ENCODE measurements at places on chromosomes 11 and 22.

GRCh38 chr11:121767433-121767832 lies 314.7 kb upstream of the SORL1-AS1 start:
- H3K27ac ChIP-seq = no peak overlapping the region

GRCh38 chr22:24091551-24092420 lies 80.7 kb downstream of the CABIN1 start:
- H3K4me3 ChIP-seq = no peak overlapping the region
- peak overlapping the region; percentile 30 for H3K27ac ChIP-seq
- peaks cover 25% of the 10 kb centered on the region for H3K36me3 ChIP-seq
- DNase-seq = no peak
- no peaks in the 10 kb centered on the region for H3K27me3 ChIP-seq

GRCh38 chr11:64926689-64927088 lies 2.2 kb downstream of the PPP2R5B start:
- no peak overlapping the region for H3K27ac ChIP-seq
- peaks cover 20% of the 10 kb centered on the region for H3K4me1 ChIP-seq
- no peaks in the 10 kb centered on the region for H3K36me3 ChIP-seq

DNA sequence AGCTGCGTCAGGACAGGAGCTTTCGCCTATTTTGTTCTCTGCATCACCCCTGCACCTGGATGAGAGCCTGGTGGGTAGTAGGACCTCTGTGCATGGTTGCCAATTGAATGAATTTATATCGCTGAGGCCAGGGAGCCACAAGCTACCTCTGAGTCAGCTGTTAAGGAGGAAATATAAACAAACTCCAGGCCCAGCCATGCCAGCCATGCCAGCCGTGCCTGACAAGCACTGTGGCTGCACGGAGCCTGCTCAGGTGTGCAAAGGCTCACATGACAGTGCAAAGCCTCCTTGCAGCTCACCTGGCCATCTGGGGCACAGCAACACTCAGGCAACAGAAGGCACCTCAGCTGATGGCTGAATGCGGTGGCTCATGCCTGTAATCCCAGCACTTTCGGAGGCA lies 33.7 kb upstream of the LINC01488 start:
- peak; percentile 21 for DNase-seq
- H3K27me3 ChIP-seq = no peaks in the 10 kb centered on the region
- no peak overlapping the region for H3K4me3 ChIP-seq
- no peaks in the 10 kb centered on the region for H3K36me3 ChIP-seq
- no peak overlapping the region for H3K27ac ChIP-seq

DNA sequence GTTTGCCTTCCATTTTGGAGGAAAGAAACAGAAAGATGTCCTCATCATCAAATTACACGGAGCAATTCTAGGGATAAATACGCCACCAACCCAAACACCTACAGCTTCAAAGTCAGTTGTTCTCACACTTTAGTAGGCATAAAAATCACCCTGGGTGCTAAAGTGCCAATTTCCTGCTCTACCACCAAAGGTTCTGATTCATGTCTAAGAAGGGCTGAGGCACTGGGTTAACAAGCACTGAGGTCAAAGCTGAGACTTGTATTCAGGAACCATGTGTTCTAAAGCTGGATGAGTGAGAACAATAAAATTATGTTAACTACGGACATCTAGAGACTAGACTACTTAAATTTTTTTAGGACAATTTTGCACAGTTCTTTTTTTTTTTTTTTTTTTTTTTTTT lies 127.6 kb downstream of the MPPED2 start:
- no peaks in the 10 kb centered on the region for H3K36me3 ChIP-seq
- no peak for DNase-seq
- no peak overlapping the region for H3K27ac ChIP-seq
- H3K4me1 ChIP-seq = no peaks in the 10 kb centered on the region
- no peak overlapping the region for H3K4me3 ChIP-seq

GRCh38 chr22:37062702-37063381 lies 11.3 kb downstream of the KCTD17 start:
- no peak overlapping the region for H3K27ac ChIP-seq
- no peak for DNase-seq
- no peaks in the 10 kb centered on the region for H3K36me3 ChIP-seq
- no peaks in the 10 kb centered on the region for H3K4me1 ChIP-seq
- H3K27me3 ChIP-seq = no peaks in the 10 kb centered on the region

- no peaks in the 10 kb centered on the region for H3K4me1 ChIP-seq
- H3K27ac ChIP-seq = no peak overlapping the region
- H3K4me3 ChIP-seq = no peak overlapping the region
Measured at GRCh38 chr11:122491509-122491908, 164.0 kb upstream of the UBASH3B start.

GRCh38 chr22:49826603-49827270 lies 936 bp downstream of the BRD1 start:
- H3K36me3 ChIP-seq = no peaks in the 10 kb centered on the region
- peak; percentile 58 for DNase-seq
- H3K4me3 ChIP-seq = peak overlapping the region; percentile 35
- H3K4me1 ChIP-seq = peaks cover 47% of the 10 kb centered on the region
- H3K27ac ChIP-seq = peak overlapping the region; percentile 58

- peaks cover 35% of the 10 kb centered on the region for H3K4me1 ChIP-seq
- no peak overlapping the region for H3K27ac ChIP-seq
- no peak overlapping the region for H3K4me3 ChIP-seq
- no peaks in the 10 kb centered on the region for H3K36me3 ChIP-seq
- DNase-seq = no peak
Measured at GRCh38 chr22:50476868-50477267, 2.0 kb upstream of the SBF1 start.

- no peaks in the 10 kb centered on the region for H3K36me3 ChIP-seq
- H3K27me3 ChIP-seq = no peaks in the 10 kb centered on the region
- DNase-seq = no peak
- H3K4me1 ChIP-seq = peaks cover 13% of the 10 kb centered on the region
- H3K27ac ChIP-seq = no peak overlapping the region
Measured at GRCh38 chr11:70739811-70740487, 341.6 kb downstream of the CTTN start.

GRCh38 chr11:114277637-114278341 lies 18.4 kb upstream of the NNMT start:
- H3K36me3 ChIP-seq = no peaks in the 10 kb centered on the region
- H3K4me3 ChIP-seq = no peak overlapping the region
- no peak overlapping the region for H3K27ac ChIP-seq
- no peaks in the 10 kb centered on the region for H3K27me3 ChIP-seq
- no peaks in the 10 kb centered on the region for H3K4me1 ChIP-seq

DNA sequence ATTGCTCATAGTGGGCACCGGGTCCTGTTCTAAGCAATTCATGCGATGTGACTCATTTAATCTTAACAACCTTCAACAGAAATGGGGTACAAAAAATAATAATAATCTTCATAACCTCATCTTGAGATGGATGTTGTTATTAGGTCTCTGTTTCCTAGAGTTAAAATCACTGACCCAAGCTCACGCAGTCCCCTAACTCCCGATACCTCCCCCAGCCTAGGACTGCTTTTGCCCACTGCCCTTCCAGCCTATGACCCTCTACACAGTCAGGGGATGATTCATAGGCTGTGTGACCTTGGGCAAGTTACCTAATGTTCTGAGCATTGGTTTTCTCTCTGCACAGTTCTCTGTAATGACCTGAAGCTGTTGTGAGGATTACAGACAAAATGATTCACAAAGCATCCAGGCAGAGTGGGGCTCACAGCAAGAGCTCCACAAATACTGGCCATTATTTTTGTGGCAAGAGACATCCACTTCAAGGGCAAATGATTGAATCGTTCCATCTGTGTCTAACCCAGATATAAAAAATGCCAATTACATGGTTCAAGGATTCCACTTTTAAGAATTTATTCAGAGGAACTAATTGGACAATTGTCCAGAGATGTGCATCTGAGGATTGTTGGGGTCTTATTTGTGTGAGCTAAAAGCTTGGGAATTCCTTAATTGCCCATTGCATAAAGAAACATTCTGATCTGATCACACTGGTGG lies 20.0 kb downstream of the MTFP1 start:
- H3K36me3 ChIP-seq = no peaks in the 10 kb centered on the region
- no peak overlapping the region for H3K27ac ChIP-seq
- H3K27me3 ChIP-seq = no peaks in the 10 kb centered on the region
- DNase-seq = no peak
- H3K4me1 ChIP-seq = peaks cover 9% of the 10 kb centered on the region

- H3K4me3 ChIP-seq = no peak overlapping the region
- no peak overlapping the region for H3K27ac ChIP-seq
- H3K27me3 ChIP-seq = no peaks in the 10 kb centered on the region
- no peaks in the 10 kb centered on the region for H3K4me1 ChIP-seq
- no peaks in the 10 kb centered on the region for H3K36me3 ChIP-seq
- no peak for DNase-seq
Measured at GRCh38 chr11:100536979-100537378, 150.1 kb upstream of the ARHGAP42 start.

GRCh38 chr11:65471447-65471891 lies 27.4 kb upstream of the MALAT1 start:
- peak; percentile 86 for DNase-seq
- H3K27ac ChIP-seq = peak overlapping the region; percentile 87
- H3K27me3 ChIP-seq = no peaks in the 10 kb centered on the region

DNA sequence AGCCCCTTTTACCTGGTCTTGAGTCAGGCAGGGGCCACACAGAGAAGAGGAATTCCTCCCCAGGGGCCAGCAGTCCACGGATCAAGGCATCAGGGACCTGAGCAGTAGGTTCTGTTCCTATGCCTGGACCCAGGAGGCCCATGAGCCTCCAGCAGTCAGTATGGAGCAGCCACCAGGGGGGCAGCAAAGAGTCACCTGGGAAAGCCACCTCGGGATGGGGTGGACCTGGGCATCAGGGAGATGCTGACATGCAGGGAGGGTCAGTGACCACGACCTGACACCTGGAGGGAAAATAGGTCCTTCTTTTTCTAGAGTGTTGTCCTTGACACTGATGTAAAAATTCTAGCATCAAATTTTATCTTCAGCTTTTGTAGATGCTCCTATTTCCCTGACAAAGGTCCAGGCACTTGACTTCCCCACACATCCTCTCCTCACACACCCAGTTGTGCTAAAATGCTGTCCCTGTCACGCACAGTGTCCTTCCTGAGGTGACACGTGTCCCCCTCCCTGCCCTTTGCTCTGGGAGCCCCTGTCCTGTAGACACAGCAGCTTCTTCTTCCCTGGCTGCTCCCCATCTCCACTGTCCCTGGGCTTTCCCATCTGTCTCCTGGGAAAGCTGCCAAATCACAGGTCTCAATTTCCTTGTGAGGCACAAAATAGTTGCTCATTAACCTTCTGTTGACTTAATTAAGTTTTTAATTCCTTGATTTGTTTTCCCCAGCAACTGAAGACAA lies 70.0 kb upstream of the IGLL5 start:
- no peak overlapping the region for H3K27ac ChIP-seq
- no peak overlapping the region for H3K4me3 ChIP-seq
- no peaks in the 10 kb centered on the region for H3K27me3 ChIP-seq
- no peaks in the 10 kb centered on the region for H3K4me1 ChIP-seq
- no peaks in the 10 kb centered on the region for H3K36me3 ChIP-seq
- no peak for DNase-seq

All from body of pancreas (tissue), 4 donors.